T-cell (primary cell): ENCODE measurements at places on chromosomes 16 and 17.

DNA sequence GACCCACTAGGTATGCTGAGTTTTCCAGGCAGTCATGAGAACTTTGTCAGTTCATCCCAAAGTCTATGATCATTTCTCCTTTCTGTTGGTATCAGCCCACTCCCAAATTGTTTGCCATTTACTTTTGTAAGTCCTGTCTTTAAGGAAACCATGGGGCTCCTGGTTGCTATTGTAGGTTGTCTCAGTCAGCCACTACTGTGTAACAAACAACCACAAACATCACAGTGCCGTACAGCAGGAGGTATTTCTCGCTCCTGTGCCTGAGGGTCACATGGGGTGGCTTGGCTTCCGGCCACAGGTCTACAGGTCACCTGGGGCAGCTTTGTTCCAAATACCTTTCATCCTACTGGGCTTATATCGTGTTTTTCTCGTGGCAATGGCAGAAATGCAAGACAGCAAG is 71.6 kb downstream of the C17orf67 start:
- no peak for DNase-seq

DNA sequence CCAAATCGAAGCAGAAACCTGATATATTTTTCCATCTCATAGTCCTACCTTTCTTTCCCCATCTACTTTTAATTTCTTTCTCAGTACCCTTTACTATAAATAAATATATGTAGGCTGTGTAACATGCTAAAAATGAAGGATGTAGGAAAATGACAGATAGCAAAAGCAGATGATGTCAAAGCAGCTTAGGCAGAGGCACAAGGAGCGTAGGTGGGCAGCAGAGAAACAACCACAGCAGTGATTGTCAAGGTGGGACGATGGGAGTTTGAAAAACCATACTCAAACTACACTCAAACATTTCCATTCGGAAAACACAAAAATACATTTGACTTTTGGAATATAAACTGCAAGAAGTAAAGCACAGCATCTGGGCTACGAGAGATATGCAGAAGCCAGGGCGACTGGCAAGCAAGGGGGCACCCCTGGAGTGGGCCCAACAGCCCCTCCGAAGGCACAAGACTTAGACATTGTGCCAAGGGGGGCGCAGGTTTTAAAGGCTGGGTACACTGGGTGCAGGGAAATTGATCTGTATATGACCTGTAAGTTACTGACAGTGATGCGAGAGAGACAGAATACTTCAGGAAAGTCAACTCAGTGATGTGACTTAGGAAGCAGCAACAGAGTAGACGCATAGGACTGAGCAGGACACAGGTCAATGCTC is 31.1 kb downstream of the SNN start:
- DNase-seq, result no peak

- DNase-seq, result peak; percentile 40
Observed at GRCh38 chr17:41965694-41966462, 717 bp upstream of the CNP start.

- no peak for DNase-seq
Observed at GRCh38 chr16:85205747-85206471, 93.6 kb upstream of the CIBAR2 start.

DNA sequence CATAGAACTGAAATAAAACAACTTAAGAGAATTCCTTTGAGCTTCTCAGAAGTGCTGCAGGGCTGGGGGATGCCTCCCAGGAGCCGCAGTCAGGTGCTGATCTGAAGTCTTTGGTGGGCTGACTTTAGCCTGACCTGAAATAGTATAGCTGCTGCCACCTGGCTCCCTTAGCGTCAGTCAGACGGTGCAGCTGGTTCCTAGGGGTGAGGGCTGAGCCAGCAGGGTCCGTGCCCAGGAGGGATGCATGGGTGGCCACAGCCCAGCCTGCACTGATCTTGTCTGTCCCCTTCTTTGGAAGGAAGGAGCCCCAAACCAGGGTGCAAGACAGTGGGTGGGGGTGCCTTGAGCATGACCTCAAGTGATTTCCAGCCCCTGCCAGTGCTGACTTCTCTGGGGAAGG is 11.5 kb downstream of the MAPT start:
- DNase-seq, result no peak

DNA sequence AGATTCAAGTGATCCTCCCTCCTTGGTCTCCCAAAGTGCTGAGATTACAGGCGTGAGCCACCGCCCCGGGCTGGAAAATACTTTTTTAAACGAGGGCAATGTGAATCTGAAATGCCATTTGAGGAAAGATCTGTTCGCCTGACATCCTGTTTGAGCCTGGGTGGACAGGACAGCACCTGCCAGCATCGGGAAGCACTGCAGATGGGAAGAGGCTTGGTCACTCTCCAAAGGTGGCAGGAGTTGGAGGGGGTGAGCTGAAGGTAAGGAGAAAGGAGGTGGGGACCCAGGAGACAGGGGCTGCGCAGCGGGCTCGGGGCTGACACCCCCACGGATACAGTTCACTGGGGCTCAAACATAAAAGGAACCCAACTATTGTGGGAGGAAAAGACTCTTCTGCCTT is 3.9 kb upstream of the BIRC5 start:
- DNase-seq, result no peak
